ENCODE measurements at places on chromosomes 11 and 22. TPM values are rescaled to one million over a fixed set of nuclear protein-coding genes. Genes with fewer than 3 reads are reported as not detected.

The OR5T3 gene
- polyA plus RNA-seq, result not detected

The CCDC73 gene
- polyA plus RNA-seq, result not detected

The BRMS1 gene
- 46.3 TPM for polyA plus RNA-seq

The FAM227A gene
- polyA plus RNA-seq, result 1.0 TPM

The BDNF gene
- polyA plus RNA-seq, result 62.6 TPM

The MS4A14 gene
- not detected for polyA plus RNA-seq

The CREB3L1 gene
- 21.5 TPM for polyA plus RNA-seq

The TCN1 gene
- not detected for polyA plus RNA-seq

The F2 gene
- polyA plus RNA-seq, result not detected

The OR2AG1 gene
- polyA plus RNA-seq, result not detected

The SSTR3 gene
- polyA plus RNA-seq, result not detected

The DCUN1D5 gene
- 39.9 TPM for polyA plus RNA-seq
